Muscle of back (tissue), 13 donors: ENCODE measurements at places on chromosomes 4 and X. TPM values are rescaled to one million over a fixed set of nuclear protein-coding genes. Genes with fewer than 3 reads are reported as not detected.

The PAGE1 gene
- not detected for polyA plus RNA-seq

The EDA2R gene
- 6.3 TPM for polyA plus RNA-seq

The MAGEB17 gene
- not detected for polyA plus RNA-seq

The ABCG2 gene
- polyA plus RNA-seq, result 4.2 TPM

The CHRDL1 gene
- polyA plus RNA-seq, result 7.4 TPM

The SPANXA1 gene
- not detected for polyA plus RNA-seq
